Stimulated activated CD8-positive, alpha-beta memory T cell treated with anti-CD3 and anti-CD28 coated beads, Interleukin-4, amount 100 ng/mL, for 4 hours (primary cell): ENCODE measurements at places on chromosomes 1 and 21.

DNA sequence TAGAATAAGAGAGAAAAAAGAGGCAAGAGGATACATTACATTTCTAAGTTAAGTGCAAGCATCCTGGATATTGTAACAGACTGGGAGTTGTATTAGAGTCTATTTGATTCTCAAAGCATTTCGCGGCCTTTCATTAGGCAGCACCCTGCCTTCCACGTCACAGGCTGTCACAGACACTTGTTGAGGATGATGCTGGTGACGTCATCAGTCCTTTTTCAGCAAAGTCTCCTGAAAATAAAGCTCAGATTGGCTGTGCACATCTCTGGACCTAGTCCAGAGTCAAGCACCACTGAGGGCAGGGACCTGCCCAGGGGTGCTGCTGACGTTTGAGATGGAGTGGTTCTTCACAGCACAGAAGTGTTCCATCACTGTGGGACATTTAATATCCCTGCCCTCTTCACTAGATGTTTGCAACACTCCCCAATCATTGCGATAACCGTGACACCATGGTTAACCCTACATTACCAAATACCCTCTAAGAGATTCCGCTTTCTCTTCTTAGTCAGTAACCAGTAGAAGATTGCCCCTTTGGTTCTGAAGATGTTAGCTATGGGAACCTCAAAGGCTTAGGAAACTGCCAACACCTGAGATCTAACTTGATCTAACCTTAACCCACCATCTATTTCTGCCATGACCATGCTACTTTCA, 72.7 kb upstream of the F3 start:
- DNase-seq, result no peak

GRCh38 chr1:41526956-41527561, 42.6 kb upstream of the EDN2 start:
- no peak for DNase-seq

DNA sequence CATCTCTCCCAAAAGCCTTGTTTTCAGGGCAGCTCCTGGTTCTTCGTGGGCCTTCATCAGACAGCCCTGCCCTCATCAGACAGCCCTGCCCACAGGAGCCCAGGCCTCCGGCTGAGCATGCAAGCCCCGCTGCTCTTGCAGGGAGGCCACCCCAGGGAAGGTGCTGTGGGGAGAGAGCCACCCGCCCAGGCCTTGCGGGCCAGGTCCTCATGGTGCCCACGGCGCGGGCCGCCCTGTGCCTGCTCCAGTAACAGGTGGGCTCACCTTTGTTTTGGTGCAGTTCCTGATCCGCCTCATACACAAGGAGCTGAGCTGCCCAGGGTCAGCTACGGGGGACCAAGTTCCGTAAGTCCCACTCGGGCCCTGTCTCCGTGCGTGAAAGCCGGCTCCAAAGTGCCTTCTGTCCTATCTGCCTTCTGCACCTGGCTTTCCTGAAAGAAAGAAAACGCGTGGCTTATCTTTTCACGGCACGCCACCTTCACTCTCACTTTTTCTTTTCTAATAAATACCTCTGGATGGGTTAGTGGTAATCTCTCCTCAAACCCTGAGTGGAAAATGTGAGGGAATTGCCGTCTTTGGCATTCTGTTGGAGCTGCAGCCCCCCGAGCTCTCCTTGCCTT, 65.9 kb downstream of the SLC37A1 start:
- no peak for DNase-seq

DNA sequence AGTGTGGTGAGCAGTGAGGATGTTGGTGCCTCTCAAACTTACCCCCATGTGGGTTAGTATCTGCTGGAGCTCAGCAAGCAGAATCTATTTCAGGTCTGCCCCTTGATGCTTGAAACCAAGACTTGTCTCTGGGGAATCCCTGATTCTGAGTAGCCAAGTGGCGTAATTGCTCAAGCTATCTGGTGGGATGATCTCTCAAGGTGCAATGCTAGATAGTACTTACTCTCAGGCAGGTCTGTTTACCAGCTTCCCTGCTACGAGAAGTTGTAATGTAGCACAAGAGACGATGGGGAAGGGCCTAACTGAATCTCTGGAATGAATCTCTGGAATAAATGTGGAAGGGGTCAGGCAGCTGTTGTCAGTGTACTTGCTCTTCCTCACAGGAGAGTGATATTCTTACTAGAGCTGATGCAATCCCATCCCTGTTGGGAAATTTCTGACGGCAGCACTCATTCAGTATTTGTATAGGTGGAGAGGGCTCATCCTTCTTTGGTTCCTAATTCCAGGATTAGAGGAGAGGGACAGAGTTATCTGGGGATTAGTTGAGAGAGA, 65.4 kb downstream of the MACF1 start:
- no peak for DNase-seq

GRCh38 chr1:161071886-161072371, 2.2 kb upstream of the ARHGAP30 start:
- DNase-seq, result no peak

DNA sequence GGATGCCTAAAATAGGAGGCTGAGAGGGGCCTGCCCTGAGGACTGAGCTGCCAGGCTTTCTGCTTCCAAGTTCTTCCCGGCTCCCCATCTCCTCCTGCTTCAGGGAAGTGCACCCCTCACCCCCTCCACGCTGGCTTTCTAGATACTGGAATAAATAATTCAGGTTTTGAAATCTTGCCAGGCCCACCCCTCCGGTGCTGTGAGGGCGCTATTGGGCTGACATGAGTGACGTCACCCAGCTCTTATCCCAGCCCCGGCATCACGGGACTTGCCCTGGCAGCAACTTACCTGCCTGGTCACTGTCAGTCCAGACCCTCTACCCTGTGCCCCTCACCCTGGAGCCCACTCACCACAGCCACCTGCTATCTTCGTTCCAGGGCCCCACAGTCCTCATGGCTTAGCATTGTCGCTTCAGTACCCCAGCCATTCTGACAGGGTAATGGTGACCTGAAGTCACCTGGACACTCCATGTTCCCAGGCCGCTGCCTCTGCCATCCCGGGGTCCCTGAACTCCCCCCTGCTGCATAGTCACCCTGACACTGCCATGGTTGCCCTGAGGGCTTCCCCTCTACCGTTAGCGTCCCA, 819 bp upstream of the GPR3 start:
- no peak for DNase-seq

DNA sequence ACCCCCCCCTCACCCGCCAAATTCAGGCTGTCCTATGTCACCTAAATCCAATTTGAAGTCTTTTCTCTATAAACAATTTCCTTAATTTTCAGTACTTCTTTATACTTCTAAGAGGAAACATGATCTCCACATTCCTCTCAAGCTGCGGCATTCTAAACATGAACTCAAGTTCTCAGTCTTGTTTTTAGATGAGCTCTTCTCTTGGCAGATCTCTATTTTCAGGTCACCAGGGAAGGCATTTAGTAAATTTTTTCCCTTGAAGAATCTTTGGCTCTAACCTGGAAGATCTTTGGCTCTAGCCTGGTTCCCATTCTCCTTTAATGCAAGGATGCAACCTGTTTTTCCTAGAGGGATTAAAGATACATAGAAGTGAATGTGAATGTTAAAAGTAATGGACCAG, 193.4 kb downstream of the ATG4C start:
- no peak for DNase-seq

- DNase-seq, result no peak
Measured at GRCh38 chr1:174367892-174368291, 79.9 kb upstream of the GPR52 start.

- no peak for DNase-seq
Measured at GRCh38 chr1:93701629-93702028, 20.0 kb upstream of the BCAR3 start.

DNA sequence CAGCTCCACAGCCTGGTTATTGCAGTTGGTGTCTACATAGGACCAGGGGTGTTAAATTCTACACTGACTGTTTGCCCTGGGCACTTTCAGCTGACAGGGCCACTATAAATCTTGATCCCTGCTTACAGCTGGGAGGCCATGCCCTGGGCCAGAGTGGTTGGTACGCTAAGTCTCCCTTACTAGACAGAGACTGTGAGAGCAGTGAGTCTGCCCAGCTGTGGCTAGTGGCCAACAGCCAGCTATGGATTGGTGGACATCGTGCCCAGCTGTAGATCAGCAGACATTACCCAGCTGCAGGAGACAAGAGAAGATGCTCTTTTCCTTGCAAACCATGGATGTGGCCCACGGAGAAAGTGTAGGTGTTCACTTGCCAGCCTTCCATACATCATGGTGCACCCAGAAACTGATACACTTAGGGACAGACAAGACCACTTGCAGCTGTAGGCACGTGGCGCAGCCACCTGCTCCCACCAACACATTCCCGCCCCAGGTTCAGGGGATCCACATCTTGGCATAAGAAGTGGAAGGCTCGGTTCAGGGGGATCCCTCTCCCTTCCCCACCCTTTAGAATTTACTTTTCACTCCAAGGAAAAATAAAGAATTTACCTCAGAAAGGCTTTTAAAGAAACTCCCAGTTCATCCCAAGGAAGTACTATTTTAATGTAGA, 16.4 kb upstream of the PAX7 start:
- DNase-seq, result no peak

- DNase-seq, result no peak
Measured at GRCh38 chr1:7824701-7825100, 28.2 kb downstream of the UTS2 start.

DNA sequence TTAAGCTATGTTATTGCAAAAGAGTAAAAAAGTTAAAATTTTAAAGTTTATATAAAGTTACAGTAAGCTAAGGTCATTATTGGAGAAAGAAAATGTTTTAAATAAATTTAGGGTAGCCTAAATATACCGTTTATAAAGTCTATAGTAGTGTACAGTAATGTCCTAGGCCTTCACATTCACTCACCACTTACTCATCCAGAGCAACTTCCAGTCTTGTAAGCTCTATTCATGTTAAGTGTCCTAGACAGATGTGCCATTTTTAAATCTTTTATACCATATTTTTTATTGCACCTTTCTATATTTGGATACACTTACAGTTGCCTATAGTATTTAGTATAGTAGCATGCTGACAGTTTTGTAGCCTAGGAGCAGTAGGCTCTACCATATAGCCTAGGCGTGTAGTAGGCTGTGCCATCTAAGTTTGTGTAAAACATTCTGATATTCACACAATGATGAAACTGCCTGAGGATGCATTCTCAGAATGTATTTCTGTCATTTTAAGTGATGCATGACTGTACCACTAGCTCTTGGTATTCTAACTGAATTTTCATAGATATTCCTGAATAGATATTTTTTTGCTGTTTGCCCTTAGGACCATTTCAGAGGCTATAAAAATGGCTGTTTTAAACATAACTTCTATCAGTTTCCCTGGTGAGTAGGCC, 26.8 kb downstream of the PPP2R5A start:
- DNase-seq, result no peak

DNA sequence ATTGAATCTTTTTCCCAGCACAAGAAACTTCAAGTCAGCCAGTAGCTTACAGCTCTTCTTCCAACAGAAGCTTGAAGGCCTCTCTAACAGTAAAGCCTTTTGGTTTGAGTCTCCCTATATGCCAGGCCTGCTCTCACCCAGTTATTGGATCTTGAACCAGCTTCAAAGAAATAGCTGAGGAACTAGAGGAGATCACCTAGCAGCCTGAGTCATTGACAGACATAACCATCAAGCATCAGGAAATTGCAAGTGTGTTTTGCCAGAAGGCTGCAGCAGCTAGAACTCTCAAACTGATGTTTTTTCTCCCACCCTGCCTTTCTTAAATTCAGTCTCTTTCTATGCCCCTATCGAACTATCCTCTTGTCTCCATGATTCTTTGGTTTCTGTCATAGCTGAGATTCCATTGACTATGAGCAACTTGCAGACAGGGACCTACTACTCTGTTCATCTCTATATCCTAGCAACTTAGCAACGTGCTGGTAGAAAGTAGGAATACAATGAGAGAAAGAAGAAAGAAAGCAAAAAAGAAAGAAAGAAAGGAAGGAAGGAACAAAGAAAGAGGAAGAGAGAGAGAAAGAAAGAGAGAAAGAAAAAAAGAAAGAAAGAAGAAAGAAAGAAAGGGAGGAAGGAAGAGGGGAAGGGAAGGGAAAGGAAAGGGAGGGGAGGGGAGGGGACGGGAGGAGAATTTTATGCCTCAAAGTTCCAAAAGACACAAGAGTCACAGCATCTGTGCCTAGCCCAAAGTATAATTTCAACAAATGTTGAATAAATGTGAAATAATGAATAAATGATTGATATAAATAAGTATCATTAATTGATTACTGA, 60.0 kb upstream of the FGGY start:
- DNase-seq, result no peak

- DNase-seq, result no peak
Measured at GRCh38 chr1:6048179-6048867, 2.6 kb downstream of the KCNAB2 start.

GRCh38 chr1:168499688-168500049, 44.1 kb downstream of the XCL2 start:
- DNase-seq, result no peak
